ENCODE measurements at places on chromosomes 1 and 21.

- DNase-seq: no peak
Measured at GRCh38 chr1:12201352-12202189, 28.3 kb upstream of the VPS13D start.

GRCh38 chr1:9912264-9912936, 2.3 kb upstream of the CTNNBIP1 start:
- DNase-seq: no peak

- no peak for DNase-seq
Measured at GRCh38 chr1:232011961-232012360, 385.4 kb downstream of the DISC1 start.

DNA sequence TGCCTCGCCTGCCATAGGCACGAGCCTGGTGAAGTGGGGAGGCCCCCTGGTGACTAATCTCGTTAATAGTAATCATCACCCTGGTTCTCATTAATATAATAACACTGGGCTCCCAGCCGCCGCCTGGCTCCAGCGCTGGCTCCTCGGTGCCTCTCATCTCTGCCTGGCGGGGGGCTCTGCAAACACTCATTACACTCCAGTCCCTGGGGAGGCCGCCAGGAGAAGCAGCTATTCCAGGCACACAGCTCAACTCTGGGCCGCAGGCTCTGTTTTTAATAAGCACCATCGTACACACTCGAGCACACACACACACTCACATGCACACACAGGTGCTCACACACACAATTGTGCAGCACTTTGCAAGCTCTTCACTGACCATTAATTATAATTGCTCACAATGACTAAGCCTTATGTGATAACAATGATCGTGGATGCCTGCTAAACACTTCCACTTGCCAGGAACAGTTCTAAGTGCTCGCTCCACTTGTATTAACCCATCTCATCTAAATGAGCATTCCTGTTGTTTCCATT, 52.2 kb downstream of the SDC3 start:
- no peak for DNase-seq

DNA sequence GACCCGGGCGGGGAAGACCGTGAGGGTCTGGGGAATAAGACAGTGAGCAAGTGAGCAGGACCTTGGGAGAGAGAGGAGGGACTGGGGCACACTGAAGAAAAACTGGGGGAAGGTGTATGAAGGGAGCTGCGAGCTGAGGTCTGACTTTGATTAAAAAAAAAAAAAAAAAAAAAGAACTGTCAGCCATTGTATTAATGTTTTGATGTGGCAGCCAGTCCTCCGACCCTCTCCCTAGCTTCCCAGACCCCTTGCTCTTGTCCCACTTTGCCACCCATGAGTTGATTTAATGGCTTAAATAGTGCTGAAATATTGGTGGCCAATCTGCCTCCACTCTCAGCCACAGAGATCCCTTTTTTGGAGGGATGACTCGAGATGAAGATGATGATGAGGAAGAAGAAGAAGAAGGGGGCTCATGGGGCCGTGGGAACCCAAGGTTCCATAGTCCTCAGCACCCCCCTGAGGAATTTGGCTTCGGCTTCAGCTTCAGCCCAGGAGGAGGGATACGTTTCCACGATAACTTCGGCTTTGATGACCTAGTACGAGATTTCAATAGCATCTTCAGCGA, 652 bp downstream of the HAX1 start:
- DNase-seq: peak; percentile 19

- no peak for DNase-seq
Measured at GRCh38 chr1:207670997-207671396, 26.1 kb downstream of the CR1L start.

DNA sequence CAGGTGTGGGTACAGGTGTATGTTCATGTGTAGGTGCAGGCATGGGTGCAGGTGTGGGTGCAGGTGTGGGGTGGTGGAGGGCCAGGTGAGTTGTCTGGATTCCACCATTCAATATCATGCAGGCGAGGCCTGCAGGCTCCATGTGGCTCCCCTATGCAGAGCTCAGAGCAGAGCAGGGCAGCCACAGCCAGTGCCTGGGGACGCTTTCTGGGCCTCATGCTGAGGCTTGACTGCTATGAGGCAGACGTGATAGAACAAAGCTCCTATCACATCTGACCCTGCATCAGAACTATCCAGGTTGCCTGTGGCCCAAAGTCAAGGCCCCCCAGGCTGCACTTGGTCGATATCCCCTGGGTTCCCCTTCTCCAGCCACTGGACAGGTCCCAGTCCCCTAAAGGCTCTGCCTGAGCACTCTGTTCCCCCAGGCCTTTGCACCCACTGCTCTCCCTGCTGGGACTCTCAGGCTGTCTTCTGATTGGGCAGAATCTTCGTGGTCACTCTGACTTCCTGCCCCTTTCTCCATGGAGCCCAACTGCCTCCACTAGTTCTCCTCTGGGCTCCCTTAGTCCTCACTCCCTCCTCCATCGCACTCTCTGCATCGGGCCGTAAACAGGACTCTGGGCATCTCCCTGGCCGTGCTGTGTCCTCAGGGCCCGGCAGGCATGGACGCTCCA, 78.6 kb upstream of the ACTL8 start:
- DNase-seq: no peak

DNA sequence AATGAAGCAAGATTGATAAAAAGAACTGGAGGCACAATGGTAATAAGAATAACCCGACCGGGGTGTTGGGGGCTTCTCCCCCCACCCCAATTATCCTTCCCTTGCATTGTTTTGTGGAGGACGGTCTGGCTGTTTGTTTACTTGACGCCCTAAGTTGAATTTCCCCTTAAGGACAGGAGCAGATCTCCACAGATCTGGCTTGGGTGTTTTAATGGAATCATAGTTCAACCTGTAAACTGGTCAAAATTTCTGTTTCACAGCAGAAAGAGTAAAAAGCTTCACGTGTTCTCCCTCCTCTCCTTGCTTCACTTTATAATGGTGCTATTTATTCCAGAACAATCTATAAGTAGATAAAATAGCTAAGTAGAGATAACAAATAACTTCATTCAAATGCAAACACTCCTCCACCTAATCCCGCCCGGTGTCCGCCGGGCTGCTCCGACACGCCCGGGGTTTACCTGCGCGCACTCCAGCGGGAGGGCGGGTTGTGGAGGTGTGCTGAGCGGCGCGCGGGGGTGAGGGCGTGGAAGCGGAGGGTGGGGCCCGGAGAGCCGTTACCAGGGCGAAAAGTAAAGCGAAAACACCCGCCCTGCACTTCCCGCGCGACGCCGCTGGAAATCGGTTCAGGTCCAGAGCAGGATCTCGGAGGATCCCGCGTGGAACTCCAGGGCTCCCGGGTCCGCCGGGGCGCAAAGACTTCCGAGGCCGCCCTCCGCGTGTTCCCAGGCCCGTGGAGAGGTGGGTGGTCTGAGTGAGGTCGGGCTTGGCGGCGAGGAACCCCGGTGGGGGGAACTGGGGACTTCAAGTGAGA, 2.0 kb upstream of the ATF3 start:
- peak; percentile 43 for DNase-seq

GRCh38 chr1:78292361-78292760, 198.4 kb upstream of the PTGFR start:
- DNase-seq: no peak

GRCh38 chr1:203144661-203145060, 17.1 kb downstream of the ADORA1 start:
- DNase-seq: no peak

GRCh38 chr1:237863234-237863633, 27.5 kb downstream of the ZP4 start:
- no peak for DNase-seq

- no peak for DNase-seq
Measured at GRCh38 chr1:67264152-67264551, 43.5 kb upstream of the IL12RB2 start.

DNA sequence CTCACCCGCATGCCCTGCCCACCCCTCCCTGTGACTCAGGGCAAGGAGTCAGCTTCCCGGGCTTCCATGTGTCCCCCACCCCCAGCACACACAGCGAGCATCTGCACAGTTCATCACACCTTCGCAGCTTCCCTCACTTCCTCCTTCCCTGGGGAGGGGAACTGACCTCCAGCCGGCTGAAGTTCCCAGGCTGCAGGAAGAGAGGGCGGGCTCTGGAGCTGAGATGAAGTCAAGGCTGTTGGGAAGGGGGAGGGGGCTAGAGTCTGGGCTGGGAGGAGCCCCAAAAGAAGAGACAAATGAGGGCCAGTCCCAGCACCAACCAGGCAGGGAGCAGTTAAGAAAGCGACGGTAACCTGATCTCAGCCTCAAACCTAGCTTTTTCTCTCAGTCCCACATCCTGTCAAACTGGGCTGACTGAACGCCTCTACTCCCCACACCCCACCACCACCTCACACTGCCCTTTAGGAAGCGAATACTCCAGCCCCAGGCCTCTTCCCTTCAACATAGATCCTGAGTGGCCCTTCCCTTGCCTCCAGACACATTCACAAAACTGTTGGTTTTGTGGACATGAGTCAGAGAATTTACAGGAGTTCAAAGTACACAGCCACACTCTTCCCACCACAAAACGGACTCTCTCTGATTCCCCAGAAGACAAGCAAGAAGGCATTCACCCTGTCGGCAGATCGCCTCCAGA, 1.8 kb downstream of the RHOC start:
- no peak for DNase-seq

DNA sequence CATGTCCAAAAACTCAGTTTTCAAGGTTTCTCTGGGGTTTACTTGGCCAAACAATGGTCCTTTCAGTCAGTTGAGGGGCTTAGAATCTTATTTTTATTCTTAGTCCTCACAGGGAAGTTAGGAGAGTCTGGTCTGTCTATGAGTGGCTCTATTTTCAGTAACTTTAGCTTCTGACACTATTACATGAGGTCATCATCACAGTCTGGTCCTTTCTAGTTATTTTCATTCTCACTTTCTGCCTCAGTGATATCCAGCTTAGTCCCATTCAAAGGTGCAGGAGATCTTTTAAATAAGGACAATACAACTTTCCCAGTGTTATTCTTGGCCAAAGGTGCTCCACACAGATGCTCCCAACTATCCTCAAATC, 30.0 kb upstream of the FGGY start:
- DNase-seq: no peak

GRCh38 chr1:36748466-36748865, 265.8 kb upstream of the CSF3R start:
- no peak for DNase-seq

DNA sequence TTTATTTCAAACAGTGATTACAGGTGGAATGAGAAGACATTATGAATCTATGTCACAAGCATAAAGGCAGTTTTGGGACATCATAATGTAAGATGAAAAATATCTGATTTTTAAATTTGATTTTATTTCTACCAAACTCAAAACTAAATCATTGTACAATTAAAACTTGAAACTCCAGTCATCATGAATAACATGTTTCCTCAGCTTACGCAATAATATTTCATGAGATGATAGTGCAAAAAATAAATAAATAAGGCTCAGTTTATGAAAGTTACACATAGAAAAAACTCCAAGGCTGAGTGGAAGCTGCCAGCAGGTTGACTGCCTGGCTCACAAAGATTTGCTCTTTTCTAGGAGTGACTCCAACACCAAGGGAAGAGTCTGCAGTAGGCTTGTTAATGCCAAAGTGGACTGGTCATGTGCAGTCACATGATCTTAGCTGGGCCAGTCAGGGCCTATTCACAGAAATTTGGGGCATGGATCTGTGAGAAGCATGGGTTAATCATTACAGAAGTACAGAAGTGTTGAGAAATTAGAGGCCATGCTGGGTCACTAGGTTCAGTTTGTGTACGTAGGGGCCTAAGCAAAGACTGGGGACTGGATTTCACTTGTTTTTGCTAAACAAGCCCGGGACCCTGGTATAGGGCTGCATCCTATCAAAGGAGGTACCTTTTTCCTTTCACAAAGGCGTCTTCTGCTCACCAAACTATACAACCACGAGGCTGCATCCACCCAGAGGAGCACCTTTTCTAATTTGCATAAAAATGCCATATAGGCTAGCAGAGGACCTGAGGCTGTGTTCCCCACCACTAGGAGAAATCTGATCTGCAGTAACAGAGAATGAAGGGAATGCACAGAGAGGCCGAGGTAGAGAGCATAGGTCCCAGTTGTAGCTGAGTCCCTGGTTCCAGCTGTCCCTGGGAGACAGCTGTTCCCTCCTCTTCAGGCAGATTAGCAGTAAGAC, 4.9 kb upstream of the ABCA4 start:
- DNase-seq: no peak

- DNase-seq: no peak
Measured at GRCh38 chr1:29786791-29787732, 550.7 kb downstream of the PTPRU start.

DNA sequence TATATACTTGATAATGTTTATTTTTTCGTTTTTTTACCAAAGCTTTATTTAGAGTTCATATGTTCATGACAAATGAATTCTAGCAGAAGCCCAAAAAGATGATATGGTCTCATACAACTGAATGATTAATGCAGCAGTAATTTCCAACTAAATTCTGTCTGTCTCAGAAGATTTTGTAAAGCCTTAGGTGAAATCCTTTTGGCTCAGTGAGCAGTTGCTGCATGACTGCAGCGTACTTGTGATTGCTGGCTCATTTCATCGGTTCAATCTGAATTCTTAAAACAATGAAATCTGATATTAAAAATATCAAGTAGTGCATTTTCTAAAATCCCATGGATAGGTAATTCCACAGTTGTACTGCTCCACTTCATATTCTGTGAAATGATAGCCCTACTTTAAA, 73.2 kb downstream of the AK5 start:
- DNase-seq: no peak

DNA sequence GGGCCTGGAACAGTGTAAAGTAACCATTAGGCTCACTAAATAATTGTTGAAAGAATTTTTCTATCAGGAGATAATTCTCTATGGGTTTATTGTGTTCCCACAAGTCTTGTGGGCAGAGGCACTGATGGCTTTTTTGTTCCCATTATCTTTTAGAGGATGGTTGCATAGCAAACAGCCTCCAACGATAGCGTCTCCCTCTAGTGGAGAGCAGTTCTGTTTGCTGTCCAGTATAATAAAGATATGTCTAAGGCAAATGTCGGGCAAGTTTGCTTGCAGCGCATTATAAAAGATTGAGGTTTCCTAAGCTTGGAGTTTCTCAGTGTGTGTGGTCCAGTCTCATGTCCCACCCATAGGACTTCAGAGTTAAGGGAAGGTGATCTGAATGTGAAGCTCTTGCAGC, 1.3 kb upstream of the SLC6A17 start:
- no peak for DNase-seq

- DNase-seq: no peak
Measured at GRCh38 chr1:209326076-209326475, 257.4 kb upstream of the CAMK1G start.

GRCh38 chr1:7478809-7479499, 292.1 kb upstream of the VAMP3 start:
- no peak for DNase-seq

GRCh38 chr1:207833381-207833780, 77.5 kb downstream of the CD34 start:
- no peak for DNase-seq

DNA sequence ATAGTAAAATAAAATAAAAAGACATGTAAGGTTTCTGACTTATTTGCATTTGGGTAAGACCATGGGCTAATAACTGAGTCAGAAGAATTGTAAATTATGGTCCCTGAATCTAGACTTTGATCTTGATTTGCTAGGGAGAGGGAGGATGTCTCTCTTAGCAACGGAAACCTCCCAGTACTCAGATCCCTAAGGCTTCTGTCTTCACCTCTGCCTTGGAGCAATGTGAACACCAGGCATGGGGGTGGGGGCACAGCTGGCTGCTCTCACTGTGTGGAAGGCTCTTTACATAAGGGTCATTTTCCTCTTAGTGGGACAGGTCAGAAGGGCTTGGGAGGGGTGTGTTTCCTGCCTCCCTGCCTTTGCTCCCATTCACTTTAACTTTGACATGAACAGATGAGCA, 17.0 kb upstream of the TMEM54 start:
- no peak for DNase-seq

- DNase-seq: no peak
Measured at GRCh38 chr1:159492575-159493323, 43.1 kb downstream of the OR10J5 start.

- no peak for DNase-seq
Measured at GRCh38 chr21:30211071-30211470, 4.8 kb downstream of the CLDN8 start.

GRCh38 chr1:1082239-1082775, 8.2 kb upstream of the RNF223 start:
- no peak for DNase-seq
